ENCODE measurements at places on chromosomes 7 and 10.

DNA sequence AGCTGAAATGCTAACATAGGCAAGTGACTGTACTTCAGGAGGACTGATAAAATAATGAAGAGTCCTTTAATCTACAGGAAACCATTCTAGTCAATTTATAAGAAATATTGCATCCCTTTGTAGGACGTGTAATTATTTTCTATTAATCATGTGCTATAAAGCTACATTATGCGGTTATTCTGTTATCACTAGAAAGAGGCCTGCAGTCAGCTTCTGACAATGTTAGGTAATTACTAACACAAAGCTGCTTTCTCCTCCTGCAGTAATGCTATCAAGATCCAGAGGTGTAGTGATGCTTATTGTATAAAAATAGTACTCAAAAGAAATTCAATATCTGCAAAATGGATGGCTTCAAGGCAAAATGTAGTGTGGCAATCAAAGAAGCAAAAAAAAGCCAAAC lies 191.1 kb downstream of the SKAP2 start:
- DNase-seq: no peak

DNA sequence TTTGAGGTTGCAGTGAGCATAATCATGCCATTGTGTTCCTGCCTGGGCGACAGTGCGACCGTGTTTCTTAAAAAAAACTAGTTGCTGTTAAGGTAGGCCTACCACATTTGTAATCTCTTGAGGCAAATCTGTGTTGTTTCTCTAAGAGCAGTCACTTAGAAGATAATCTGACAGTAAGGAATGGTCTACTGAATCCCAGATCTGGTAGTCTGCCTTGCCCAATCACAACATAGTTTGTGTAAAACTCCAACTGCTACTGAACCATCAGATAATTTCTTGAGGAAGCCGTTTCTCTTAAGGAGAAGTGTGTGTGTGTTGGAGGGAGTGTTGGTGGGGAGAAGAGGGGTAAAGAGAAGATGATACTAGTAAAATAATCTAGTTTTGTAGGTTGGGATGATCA lies 5.0 kb downstream of the NRF1 start:
- no peak for DNase-seq

GRCh38 chr7:133560900-133561299 lies 308.0 kb downstream of the EXOC4 start:
- DNase-seq: no peak

GRCh38 chr10:89427629-89428028 lies 13.3 kb downstream of the IFIT5 start:
- no peak for DNase-seq

GRCh38 chr10:4647109-4647785 lies 178.8 kb upstream of the AKR1E2 start:
- no peak for DNase-seq

GRCh38 chr10:47277352-47278151 lies 22.4 kb upstream of the GDF10 start:
- DNase-seq: peak; percentile 60

- DNase-seq: no peak
These were observed 36.1 kb downstream of the GPRIN2 start for GRCh38 chr10:46520381-46520780.

DNA sequence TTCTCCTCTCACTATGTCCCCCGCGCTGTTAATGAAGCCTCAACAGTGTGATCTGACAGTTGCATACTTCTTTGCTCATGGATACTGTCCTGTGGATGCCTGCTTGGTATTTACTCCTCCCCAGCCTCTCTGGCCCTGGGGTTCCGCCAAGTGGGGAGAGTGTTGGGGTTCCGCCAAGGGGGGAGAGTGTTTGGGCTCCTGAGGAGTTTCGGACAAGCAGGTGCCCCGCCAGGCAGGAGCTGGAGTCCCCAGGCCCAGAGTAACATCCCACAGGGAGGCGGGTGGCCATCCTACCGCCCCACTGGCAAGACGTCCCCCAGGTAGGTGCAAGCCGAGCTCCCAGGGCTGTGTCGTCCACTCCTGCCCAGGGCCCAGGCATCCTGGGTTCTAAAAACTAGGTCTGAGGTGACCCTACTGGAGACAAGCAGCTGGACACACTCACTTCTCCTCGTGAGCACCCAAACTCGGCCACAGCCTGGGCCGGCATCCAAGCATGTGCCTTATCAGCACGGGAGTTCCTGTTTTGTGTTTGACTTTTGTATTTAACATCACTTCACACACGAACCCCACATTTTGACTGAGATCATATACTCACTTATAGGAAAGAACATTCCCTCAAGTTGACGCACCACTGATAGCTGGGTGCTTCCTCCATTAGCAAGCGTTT lies 34.2 kb downstream of the CAMK2B start:
- no peak for DNase-seq

DNA sequence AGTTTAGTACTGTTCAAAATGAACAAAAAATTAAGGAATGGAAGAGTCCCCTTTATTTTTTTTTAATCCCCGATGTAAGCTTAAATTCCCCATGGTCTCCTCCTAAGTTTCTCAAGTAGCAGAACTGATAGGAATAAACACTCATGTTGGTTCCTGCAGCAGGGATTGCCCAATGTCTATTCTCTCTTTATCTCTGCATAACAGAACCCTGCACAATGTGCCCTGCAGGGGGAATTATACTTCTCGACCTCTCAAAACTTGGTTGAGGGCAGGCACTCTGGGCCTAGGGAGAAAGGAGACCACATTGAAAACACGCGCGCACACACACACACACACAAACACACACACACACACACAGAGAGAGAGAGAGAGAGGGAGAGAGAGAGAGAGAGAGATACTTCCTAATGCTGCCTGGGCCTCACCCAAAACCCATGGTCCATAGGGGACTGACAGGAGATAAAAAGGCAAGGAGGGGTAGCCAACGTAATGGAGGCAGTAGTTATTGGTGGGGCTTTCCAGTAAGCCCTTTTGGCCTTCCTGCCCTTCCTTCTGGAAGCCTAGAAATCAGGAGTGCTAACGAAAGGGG lies 22.7 kb downstream of the JAZF1 start:
- no peak for DNase-seq

DNA sequence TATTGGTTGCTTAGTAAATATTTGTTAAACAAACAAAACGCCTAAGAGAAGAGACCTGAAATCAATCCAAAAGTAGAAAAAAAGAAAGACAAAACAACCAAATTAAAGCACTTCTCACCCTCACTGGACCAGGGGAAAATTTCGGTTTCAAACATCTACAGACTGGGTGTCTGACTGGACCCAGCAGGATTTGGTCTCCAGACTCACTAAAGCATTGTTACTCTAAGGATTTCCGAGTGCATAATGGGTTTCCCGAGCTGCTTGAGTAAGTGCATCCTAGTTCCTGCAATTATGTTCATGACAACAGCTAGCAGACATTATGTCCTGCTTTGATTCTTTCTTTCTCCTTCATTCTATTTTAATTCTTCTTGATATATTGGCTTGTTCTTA lies 51.8 kb upstream of the FAM3C start:
- no peak for DNase-seq

DNA sequence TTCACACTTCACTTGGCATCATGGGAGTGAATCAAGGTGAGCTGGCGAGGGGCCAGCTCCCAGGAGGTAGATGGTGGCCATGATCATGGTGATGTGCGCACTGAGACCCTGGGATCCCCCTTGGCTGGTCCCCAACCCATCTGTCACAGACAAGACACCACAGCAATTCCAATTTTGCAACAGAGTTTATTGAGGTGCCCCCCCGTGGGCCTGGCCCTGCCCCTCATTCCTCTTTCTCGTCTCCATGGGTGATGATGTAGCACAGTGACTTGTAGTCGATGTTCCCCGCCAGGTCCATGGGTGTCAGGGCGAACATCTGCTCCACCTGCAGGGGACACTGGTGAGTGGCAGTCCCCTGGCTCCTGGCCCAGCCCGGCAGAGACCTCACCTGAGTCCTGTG lies 2.4 kb downstream of the MYL7 start:
- no peak for DNase-seq

DNA sequence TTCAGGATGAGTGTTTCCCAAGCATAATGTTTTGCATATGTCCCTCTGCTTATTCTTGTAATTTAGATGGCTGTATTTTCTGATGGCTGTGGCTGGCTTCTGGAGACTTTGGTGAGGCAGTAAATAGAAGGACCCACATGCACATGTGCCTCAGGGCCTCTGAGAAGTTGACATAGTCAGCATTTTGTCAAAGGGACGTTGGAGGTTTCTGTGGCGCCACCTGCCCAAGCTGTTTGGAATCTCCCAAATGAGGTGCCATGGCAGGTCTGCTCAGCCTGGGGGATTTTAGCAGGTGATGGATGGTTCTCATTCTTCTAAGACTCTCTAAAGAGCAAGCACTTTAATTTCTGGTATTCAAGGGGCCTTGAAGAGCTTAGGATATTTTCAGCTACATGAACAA lies 29.8 kb downstream of the C10orf120 start:
- DNase-seq: no peak

GRCh38 chr7:47888371-47889265 lies 59.6 kb downstream of the PKD1L1 start:
- DNase-seq: no peak

DNA sequence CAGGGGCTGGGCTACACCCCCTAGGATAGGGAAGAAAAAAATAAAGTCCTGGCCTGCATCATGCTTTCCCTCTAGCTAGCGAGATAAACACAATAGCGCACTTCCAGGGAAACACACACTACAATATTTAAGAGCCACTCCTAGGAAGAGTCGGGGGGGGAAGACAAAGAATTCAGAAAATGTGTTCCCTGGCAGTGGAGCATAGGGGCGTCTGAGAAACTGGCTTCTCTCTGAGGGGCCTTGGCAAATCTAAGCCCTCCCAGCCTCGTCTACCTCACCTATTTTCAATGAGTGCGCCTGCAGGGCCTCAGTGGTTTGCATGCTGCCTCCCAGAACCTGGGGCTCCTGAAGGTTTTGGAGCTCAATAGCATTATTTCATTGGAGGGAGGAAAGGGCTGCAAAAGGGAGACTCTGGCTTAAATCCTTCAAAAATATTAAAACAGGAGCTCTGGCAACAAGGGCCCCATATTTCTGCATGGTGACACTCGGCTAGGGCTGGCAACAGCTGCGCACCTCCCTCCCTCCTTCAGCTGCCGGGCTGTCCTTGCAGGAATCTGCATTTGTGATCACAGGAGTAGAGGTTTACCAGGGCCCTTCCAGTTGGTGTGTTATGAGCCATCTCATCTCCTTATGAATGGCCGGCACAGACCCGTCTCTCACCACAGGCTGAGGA lies 10.8 kb downstream of the ANXA11 start:
- DNase-seq: no peak

GRCh38 chr7:116963234-116963633 lies 9.9 kb downstream of the ST7 start:
- DNase-seq: no peak

GRCh38 chr7:90857603-90858002 lies 261.5 kb downstream of the CDK14 start:
- DNase-seq: no peak

DNA sequence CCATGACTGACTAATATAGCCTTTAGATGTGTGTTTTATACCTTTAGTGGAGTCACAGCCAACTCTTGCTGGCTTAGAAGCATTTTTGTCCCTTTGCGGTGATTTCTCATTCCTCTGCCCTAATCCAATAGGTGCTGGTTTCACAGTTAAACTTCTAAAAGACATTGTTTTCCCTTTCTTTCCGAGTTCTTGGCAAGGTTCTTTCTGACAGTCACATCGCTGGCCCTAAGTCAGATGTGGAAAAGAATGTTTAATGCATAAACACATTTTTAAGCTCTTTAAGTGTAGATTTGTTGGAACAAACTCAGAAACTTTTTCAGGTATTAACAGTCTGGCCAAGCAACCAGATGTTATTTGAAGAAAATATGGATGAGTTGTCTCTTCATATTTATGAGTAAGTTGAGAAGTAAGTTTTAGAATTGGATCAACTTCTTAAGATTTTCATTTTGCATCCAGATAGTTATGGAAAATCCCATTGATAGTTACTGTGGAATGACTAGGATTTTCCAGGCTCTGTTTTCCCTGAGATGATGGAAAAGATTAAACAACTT lies 4.1 kb downstream of the EPDR1 start:
- DNase-seq: no peak

DNA sequence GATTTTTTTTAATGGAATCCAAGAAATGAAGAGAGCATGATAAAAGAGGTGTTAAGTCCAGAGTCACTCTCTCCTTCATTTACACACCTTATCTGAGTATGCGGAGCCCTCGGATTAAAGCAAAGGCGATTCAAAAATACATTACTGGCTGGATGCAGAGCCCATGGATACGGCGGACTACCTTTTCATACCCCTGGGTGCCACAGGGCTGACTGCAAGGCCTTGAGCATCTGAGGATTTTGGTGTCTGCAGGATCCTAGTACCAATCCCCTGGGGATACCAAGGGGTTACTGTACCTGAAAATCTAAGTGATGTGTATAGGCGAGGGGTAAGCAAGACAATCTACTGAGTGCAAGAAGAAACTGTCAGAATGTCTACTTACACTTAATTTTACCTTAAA lies 20.5 kb downstream of the PIP4K2A start:
- DNase-seq: no peak

GRCh38 chr7:139999516-139999915 lies 63.2 kb downstream of the PARP12 start:
- DNase-seq: no peak

GRCh38 chr7:166338-167060 lies 25.9 kb upstream of the FAM20C start:
- DNase-seq: no peak

DNA sequence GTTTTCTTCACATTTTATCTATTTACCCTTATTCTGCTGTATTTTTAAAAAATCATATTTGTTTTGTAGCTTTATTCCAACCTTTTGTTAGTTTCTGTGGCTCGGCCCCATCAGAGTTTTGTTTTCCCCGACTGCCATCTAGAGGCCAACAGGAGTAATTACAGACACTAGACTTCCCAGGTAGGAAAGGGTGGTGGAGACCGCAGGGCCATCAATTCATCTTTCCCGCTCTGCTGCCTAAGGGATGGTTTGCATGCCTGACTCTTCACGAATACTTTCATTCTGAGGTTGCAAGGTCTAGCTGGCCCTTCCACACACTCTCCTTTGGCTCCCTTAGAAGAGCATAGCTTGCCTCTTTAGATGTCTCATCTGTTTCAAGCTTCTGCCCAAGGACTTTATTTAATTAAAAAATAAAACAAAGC lies 38.3 kb downstream of the LYZL2 start:
- peak; percentile 54 for DNase-seq

GRCh38 chr10:14583252-14583651 lies 191.4 kb downstream of the FAM107B start:
- DNase-seq: no peak

DNA sequence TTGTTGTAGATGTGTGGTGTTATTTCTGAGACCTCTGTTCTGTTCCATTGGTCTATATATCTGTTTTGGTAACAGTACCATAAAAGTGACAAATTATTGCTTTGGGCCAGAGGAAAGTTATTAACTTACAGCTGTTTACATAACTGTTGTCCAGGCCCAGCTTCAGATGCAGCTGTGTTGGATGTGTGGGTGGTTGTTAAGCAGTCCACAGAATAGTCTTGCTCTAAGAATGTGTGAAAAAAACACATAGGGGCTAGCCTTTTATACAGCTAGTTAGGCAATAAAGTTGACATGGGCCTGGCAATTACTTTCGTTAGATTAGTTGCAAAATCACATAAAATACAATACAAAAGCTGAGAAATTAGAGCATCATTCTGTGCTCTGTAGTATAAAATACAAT lies 31.9 kb downstream of the DLD start:
- DNase-seq: no peak

GRCh38 chr10:17981766-17982380 lies 30.2 kb downstream of the SLC39A12 start:
- DNase-seq: peak; percentile 43

Data from SW480 (cell line).